ENCODE measurements at places on chromosomes 1 and 21.

GRCh38 chr1:107698161-107698560 is 266.8 kb downstream of the VAV3 start:
- no peak for DNase-seq

- no peak for DNase-seq
Measured at GRCh38 chr1:154955039-154955717, 721 bp downstream of the PBXIP1 start.

DNA sequence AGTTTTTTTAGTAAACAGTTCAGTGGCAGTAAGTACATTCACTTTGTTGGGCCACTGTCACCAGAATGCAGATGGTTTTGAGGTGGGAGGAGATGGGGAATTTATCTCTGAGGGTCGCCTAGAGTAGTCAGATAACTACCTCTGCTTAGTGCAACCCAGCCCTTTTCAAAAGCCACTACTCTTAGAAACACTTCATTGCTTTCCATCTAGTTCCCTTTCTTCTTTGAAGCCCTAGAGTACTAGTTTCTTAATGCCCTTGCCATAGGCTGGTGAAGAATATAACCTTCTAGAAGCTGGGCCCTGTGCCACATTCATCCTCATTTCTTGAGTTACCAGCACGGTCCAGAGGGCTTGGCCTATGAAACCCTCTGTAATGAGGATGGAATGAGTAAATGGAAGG is 28.4 kb upstream of the ST3GAL3 start:
- no peak for DNase-seq

GRCh38 chr1:115084902-115085511 is 4.3 kb downstream of the TSPAN2 start:
- no peak for DNase-seq

GRCh38 chr1:219731771-219732170 is 118.9 kb upstream of the ZC3H11B start:
- no peak for DNase-seq

DNA sequence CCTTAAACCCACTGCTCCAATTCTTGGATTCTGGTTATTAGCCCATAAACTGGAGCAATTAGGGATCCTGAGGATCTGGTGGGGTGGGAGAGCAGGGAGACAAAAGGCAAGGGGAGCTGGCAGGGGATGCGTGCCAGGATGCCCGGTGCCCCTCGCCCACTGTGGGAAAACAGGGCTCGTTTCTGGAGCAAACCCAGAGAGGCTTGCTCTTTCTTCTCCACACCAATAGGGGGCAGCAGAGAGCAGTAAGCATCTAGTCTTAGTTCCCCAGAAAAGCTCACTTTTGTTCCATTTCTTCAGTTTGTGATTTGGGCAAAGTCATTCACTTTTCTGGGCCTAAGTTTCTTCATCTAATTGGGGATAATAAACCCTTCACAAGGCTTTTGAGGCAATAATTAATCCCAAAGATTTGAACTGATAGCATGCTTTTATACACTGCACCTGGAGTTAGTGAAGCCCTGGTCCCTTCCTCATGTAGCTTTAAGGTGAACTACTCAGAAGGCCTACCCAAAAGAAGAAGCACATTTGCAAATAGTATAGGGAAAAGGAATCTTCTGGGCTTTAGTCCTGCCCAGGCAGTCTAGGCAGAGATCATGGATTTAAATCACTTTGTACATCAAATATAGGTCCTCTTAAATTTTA is 160.6 kb upstream of the USP24 start:
- no peak for DNase-seq

GRCh38 chr1:9589144-9589718 is 520 bp downstream of the TMEM201 start:
- no peak for DNase-seq

- no peak for DNase-seq
Measured at GRCh38 chr1:63653976-63654375, 60.8 kb downstream of the PGM1 start.

DNA sequence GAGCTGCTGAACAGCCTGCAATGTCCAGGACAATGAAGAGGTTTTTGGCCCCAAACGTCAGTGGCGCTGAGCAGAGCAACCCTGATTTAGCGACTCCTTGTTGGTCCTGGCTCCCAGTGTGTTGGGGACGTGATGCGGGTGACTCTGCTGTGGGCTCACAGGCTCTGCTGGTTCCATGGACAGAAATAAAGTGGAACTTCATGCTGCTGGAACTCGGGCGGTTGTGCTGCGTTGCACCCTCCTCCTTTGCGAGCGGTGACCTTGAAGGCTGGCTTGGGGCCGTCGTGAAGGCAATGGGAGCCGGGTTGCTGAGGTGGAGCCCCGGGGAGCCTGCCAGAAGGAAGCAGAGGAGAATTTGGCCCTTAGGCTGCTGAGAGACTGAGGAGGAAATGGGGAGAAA is 122.6 kb upstream of the C1orf174 start:
- no peak for DNase-seq

GRCh38 chr1:68974447-68974846 is 477.6 kb upstream of the DEPDC1 start:
- DNase-seq = no peak

DNA sequence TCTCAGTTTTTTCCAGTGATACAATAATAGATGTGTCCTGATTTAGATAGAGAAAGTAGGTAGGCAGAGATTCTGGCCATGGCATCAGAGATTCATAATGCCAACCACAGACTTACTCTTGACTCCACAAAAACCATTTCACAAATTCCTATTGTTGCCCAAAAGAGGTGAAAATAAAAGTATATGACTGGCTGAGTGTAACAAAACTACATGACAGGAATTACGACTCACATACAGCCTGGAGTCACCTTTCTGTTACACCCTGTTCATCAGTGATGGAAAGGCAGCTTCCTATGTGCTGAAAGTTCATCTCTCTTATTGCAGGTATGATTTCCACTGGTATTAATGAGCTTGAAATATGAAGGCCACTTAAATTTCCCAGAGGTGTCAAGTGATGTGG is 72.3 kb downstream of the MPZL1 start:
- DNase-seq = no peak

GRCh38 chr1:180962178-180962577 is 49.5 kb downstream of the KIAA1614 start:
- no peak for DNase-seq

GRCh38 chr1:83990734-83991133 is 8.2 kb downstream of the TTLL7 start:
- no peak for DNase-seq

DNA sequence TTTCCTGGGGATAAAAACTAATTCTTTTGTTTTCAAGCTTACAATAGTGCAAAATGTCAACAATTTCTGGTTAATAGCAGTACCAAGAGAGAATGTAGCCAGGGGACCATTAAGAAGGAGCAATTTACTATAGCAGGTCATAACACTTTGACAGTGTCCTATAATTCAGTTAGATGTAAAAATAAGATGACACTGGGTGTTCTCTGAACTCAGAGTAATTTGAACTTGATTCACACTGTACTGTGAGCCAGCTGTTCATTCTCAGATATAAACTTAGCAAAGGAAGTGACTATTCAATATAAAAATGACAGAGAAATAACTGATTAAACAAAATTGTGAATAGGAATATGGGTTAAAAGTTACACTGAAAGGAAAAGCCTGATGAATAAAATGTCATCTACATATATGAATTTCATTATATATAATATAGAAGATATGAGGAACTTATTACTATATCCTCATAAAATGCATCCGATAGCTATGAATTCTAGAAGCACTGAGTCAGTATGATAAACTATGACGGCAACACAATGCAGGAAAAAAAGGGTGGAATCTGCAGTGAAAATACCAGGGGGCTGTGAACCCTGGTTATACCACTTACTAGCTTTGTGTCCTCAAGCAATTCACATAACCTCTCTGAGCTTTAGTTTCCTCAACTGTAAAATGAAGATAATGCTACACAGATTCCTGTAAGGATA is 135.9 kb downstream of the ACBD6 start:
- DNase-seq = no peak

- DNase-seq = peak; percentile 53
Measured at GRCh38 chr1:226814751-226815537, 55.5 kb upstream of the PSEN2 start.

GRCh38 chr1:21869620-21870121 is 57.6 kb downstream of the LDLRAD2 start:
- peak; percentile 14 for DNase-seq

- no peak for DNase-seq
Measured at GRCh38 chr1:109478806-109479205, 4.9 kb upstream of the ATXN7L2 start.

GRCh38 chr1:10701145-10701544 is 95.3 kb downstream of the CASZ1 start:
- DNase-seq = no peak

DNA sequence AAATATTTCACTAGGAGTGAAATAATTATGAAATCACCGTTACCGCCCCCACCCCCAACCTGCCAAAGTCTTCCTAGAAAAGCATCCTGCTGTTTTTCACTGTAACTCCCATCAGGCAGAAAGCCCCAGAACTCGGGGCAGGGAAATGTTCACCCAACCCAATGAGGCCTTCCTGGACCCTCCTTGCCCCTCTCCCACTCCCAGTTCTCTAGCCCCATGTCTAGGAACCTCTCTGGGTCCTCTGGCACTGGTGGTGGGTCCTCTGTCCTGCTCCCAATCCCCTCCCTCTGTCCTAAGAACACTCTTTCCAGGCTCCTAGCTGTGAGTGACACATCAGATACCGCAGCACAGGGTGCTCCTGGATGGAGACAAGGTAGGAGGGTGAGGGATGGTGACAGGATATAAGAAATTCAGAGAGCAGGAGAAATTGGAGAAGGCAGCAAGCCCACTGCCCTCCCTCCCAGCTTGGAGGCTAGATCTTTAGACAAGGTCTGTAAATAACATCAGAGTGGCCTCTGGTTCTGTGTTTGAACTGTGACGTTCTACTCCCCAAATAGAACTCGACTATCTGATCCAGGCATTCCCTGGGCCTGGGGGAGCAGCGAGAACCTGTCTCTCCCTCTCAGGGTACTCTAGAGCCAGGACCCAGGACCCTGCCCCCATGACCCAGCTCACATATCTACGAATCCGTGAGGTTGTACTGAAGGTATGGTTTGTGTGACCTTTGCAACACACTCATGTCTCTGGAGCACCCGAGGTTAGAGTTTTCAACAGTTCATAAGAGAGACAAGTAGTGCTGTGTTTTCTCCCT is 23.3 kb upstream of the BTG2 start:
- DNase-seq = no peak

DNA sequence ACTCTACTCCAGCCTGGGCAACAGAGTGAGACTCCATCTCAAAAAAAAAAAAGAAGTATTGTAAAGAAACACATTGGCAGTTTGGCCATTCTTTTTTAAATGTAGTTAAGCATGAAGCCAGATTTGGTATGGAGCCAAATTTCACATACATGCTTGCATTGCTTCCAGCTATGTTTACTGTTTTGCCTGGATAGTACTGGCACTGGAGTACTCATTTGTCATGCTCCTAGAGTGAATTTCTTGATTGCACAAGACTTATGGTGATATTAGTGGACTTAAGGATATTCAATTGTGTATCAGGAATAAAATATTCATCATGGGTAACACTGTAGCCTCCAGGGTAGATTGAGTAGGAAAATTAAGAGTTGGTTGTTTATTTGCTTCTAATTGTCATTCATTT is 24.5 kb upstream of the SLC9A1 start:
- DNase-seq = no peak

DNA sequence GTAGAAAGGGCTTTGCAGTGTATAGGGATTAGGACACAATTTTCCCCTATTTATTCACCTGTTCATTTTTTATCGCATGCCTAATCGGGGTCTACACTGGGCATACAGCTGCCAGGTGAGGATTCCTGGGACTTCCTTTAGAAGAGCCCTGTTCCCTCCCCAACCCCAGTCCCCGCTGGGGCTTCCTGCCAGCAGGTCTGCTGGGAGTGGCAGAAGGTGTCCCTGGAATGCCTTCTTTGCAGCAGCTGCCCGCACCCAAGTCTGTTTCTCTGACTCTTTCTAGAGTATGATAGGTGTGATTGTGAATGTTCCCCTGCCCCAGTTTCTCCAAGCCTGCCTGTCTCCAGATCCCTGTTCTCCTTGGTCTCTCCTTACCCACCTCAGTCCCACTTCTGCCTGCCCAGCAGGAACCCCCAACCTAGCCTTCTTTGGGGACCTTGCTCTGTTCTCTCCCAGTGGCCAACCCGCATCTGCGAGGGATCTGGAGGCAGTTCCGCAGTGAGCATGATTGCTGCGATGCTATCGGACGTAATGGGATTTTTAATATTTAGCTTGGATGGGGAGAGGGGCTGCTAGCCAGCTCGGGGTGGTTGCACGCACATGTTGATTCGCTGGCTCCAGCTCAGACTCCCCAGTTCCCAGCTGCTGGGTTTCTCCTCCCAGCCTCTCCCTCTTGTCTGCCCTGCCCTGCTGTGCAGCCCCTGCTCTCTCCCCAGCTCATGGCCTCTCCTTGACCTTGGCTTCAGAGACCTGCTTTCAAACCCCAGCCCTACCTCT is 79.8 kb downstream of the EPHB2 start:
- no peak for DNase-seq

GRCh38 chr1:17994046-17994445 is 113.6 kb upstream of the IGSF21 start:
- DNase-seq = no peak

DNA sequence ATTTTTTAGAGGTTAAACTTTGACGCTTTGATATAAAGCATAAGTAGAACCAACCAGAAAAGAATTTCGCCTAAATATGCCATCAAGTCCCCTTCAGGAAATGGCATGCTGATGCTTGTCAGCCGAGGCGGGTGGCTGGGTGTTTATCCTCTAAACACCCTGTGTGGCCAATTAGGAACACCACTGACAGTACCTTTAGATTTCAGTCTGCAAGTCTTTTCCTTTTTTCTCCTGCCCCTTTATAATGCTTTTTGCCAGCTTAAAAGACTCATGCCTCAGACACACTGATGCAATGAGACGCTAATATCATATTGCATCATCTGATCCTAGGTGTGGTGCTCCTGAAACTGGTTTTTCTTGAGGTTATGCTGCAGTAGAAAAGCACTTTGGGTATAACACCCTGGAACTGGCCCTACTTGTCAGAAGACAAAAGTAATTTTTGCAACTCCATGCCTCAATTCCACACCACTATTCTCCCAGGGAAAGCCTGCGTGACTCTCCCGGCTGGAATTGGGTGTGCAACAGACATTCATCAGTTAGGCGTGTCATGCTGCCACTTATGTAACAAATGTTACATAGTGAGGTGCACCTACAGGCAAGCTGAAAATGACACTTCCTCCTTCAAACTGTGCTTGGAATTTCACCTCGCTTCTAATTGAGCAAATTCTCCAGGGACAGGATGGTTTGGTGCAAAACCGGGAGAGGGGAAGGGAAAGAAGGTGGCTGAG is 2.0 kb upstream of the RCC2 start:
- DNase-seq = no peak

DNA sequence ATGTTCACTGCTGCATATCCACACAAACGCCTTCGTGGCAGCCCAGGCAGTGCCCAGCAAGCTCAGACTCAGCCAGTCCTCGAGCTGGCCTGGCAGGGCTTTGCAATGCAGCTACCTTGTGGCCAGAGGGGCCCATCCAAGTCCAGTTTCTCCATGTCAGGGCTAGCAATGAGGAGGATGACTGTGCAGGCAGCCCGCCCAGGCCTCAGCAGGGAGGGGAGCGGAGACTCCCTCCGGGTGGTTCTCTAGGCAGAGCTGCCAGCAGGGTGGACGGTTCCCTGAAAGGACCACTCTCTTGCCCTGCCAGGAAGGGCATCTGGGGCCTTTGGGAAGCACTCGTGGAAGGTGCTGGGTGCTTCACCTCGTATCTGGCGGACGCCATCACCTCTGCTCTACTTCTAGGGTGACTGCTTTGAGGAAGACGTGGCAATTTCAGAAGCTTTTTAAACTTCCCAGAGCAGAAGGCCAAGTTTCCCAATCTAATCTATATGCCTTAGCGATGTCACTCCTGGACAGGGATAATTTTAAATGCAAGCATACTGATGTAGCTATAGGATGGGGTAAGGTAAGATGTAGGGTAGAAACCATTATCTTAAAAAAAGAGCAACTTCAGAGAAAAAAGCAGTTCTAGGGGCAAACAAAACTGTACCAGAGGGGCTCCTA is 56.2 kb downstream of the RUNX1 start:
- no peak for DNase-seq
